ENCODE measurements at places on chromosomes 1 and 21. TPM values are rescaled to one million over a fixed set of nuclear protein-coding genes. Genes with fewer than 3 reads are reported as not detected.

DNA sequence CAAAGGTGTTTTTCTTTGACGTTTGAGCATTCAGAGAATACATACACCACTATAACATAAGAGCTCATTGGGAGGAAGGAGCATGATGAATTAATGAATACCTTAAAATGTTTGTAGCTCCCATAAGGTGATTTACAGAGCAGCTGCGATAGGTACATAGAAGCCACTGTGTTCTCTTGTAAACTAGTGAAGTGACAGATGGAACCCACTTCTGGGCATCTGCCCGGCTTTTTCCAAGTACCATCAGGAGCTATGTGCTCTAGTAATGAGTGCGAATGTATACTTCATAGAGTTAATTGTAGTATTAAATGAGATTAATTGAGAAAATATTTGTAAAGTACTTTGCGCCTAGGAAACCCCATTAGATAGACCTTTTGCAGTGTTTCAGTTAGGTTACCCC, 48.4 kb downstream of the HENMT1 start:
- no peak for DNase-seq
- H3K27ac ChIP-seq: no peak overlapping the region

DNA sequence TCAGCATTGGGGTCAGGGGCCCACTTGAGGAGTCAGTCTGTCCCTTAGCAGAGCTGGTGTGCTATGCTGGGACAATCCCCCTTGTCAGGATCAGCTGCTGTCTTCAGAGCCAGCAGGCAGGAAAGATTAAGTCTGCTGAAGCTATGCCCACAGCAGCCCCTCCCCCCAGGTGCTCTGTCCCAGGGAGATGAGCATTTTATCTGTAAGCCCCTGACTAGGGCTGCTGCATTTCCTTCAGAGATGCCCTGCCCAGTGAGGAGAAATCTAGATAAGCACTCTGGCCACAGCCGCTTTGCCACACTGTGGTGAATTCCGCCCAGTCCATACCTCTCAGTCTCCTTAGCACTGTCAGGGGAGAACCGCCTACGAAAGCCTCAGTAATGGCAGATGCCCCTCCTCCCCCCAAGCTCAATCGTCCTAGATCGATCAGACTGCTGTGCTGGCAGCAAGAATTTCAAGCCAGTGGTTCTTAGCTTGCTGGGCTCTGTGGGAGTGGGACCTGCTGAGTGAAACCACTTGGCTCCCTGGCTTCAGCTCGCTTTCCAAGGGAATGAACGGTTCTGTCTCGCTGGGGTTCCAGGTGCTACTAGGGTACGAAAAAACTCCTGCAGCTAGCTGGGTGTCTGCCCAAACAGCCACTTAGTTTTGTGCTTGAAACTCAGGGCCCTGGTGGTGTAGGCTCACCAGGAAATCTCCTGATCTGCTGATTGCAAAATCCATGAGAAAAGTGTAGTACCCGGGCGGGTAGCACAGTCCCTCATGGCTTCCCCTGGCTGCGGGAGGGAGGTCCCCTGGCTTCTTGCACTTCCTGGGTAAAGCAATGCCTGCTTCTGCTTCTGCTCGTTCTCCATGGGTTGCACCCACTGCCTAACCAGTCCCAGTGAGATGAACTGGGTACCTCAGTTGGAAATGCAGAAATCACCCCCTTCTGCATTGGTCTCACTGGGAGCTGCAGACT, 25.1 kb upstream of the TP53BP2 start:
- no peak overlapping the region for H3K4me3 ChIP-seq
- H3K27me3 ChIP-seq: peaks cover 50% of the 10 kb centered on the region
- no peak for DNase-seq
- H3K36me3 ChIP-seq: no peaks in the 10 kb centered on the region
- H3K4me1 ChIP-seq: no peaks in the 10 kb centered on the region

DNA sequence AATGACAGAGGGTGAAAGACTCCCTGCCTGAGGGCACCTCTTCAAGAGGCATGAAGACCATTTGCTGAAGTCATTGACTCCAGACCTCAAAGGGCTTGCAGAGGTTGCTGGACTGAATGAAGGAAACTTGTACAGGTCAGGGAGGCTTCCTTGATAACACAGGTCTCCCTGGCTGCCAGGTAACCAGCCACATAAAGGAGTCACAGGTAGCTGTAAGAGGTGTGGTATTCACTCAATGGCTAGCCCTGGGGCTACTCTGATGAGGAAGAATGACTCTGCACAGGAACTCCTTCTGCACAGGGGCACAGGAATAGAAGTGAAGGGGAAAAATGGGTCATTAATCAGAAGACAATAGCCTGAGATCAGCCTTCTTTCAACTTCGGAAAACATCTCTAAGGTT, 187.5 kb downstream of the LMX1A start:
- H3K4me3 ChIP-seq: no peak overlapping the region
- DNase-seq: no peak
- no peaks in the 10 kb centered on the region for H3K4me1 ChIP-seq
- H3K27ac ChIP-seq: no peak overlapping the region
- no peaks in the 10 kb centered on the region for H3K27me3 ChIP-seq
- no peaks in the 10 kb centered on the region for H3K36me3 ChIP-seq

- H3K4me3 ChIP-seq: no peak overlapping the region
- DNase-seq: no peak
- no peaks in the 10 kb centered on the region for H3K4me1 ChIP-seq
- H3K36me3 ChIP-seq: no peaks in the 10 kb centered on the region
- no peak overlapping the region for H3K27ac ChIP-seq
- peaks cover 31% of the 10 kb centered on the region for H3K27me3 ChIP-seq
Measured at GRCh38 chr1:221456918-221457317, 285.0 kb downstream of the DUSP10 start.

DNA sequence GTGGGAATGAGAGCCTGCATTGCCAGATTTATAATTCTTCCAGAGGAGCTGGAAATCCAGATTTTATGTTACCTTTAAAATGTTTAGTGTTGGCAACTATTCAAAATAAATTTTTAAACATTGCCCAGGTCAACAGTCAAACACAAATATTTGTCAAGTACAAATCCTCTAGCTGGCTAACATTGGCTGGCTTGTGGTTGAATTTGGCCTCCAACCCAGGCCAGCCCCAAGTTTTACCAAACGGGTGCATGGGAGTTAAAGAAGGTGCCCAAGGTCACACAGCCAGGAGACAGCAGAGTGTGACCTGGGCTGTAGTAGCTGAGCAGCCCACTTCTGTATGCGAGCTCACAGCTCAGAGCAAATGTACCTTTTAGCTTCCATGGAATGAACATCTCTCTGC, 240.6 kb downstream of the DSCAM start:
- no peak overlapping the region for H3K4me3 ChIP-seq
- no peak overlapping the region for H3K27ac ChIP-seq
- no peaks in the 10 kb centered on the region for H3K27me3 ChIP-seq
- no peaks in the 10 kb centered on the region for H3K36me3 ChIP-seq
- DNase-seq: no peak
- H3K4me1 ChIP-seq: no peaks in the 10 kb centered on the region

GRCh38 chr1:201886103-201886885, 2.4 kb upstream of the SHISA4 start:
- no peak for DNase-seq
- no peaks in the 10 kb centered on the region for H3K36me3 ChIP-seq
- no peak overlapping the region for H3K4me3 ChIP-seq
- H3K4me1 ChIP-seq: peaks cover 4% of the 10 kb centered on the region

- peaks cover 41% of the 10 kb centered on the region for H3K4me1 ChIP-seq
- DNase-seq: peak; percentile 67
- H3K27ac ChIP-seq: peak overlapping the region; percentile 93
- peaks cover 22% of the 10 kb centered on the region for H3K27me3 ChIP-seq
Measured at GRCh38 chr1:236395947-236396664, 2.0 kb downstream of the EDARADD start.

DNA sequence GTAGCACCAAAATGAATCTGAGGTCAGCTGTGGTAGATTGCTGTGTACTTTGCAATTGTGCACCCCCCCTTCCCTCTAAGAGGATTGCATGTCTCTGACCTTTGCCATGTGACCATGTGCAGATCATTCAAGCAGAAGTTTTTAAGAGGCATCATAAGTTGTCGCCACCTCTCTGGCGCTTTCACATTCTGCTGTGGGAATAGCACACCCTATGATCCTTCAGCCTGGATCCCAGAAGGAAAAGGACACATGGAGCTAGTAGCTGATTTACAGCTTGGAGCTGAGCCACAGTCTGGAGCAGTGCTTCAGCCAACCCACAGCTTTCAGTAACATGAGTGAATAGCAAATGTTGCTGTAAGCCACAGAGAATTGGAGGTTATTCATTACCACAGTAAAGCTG, 158.5 kb downstream of the TSEN15 start:
- no peaks in the 10 kb centered on the region for H3K36me3 ChIP-seq
- DNase-seq: no peak
- no peak overlapping the region for H3K4me3 ChIP-seq
- no peak overlapping the region for H3K27ac ChIP-seq
- no peaks in the 10 kb centered on the region for H3K4me1 ChIP-seq
- peaks cover 16% of the 10 kb centered on the region for H3K27me3 ChIP-seq

DNA sequence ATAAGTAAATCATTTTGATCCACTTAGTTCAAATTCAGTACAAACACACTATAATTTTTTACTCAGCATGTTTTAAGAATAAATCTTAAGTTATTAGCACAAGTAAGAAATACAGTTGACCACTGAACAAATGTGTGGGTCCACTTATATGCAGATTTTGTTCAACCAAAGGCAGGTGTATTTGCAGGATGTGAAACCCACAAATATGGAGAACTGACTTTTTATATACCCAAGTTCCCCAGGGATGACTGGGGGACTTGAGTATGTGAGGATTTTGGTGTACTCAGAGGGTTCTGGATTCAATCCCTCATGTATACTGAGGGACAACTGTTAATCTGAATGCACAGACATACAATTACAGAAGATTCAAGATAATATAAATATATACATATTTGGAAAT, 25.7 kb upstream of the ERICH3 start:
- H3K4me1 ChIP-seq: no peaks in the 10 kb centered on the region
- H3K27me3 ChIP-seq: peaks cover 3% of the 10 kb centered on the region
- H3K4me3 ChIP-seq: no peak overlapping the region
- no peak for DNase-seq

DNA sequence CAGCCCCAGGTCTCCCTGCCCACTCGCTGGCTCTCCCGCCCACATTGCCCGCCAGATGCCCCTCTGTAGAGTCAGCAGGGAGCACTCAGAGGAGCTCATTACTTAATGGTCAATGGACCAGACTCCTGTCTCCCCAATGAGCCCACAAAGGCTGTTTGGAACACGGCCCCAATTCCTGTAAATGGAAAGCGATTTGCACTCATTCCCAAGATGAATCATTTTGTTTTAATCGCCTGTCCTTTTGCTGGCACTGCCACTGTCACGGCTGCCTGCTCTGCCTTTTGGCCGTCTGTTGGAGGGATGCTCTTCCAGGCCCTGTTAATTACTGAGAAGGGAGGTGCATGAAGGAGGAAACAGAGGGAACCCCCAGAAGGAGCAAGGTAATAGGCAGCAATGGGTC, 44.8 kb upstream of the ATP2B4 start:
- DNase-seq: no peak
- no peaks in the 10 kb centered on the region for H3K4me1 ChIP-seq
- H3K4me3 ChIP-seq: no peak overlapping the region
- no peak overlapping the region for H3K27ac ChIP-seq
- H3K36me3 ChIP-seq: no peaks in the 10 kb centered on the region

- H3K27ac ChIP-seq: no peak overlapping the region
- H3K4me3 ChIP-seq: no peak overlapping the region
- peaks cover 9% of the 10 kb centered on the region for H3K27me3 ChIP-seq
- H3K36me3 ChIP-seq: no peaks in the 10 kb centered on the region
- no peak for DNase-seq
- H3K4me1 ChIP-seq: no peaks in the 10 kb centered on the region
Measured at GRCh38 chr1:229217716-229218115, 53.2 kb upstream of the RAB4A start.

SLAMF6 gene
- 55.4 TPM for total RNA-seq
